Bronchial epithelial cell (primary cell): ENCODE measurements at places on chromosomes 13 and 19. TPM values are rescaled to one million over a fixed set of nuclear protein-coding genes. Genes with fewer than 3 reads are reported as not detected.
A peak's percentile ranks its signal among the peaks of the same experiment; 100 is the strongest.

Gene NFIX
- total RNA-seq: 5.4 and 5.8 TPM in 2 replicates

Gene CRLF1
- 0.26 and 0.64 TPM in 2 replicates for total RNA-seq

Gene ZNF443
- 2.4 and 3.4 TPM in 2 replicates for total RNA-seq

Gene ZNF536
- not detected in 2 replicates for total RNA-seq

Gene SLC25A41
- not detected in 2 replicates for total RNA-seq

Gene ZNF549
- total RNA-seq: 6.9 and 7.6 TPM in 2 replicates

Gene FCHO1
- 0.26 and 0.90 TPM in 2 replicates for total RNA-seq

Gene IQCN
- under 0.01 TPM in 1 of 2 replicates, not detected in the other for total RNA-seq

Gene WASF3
- total RNA-seq: 4.5 and 5.5 TPM in 2 replicates

- DNase-seq: no peak
Measured at GRCh38 chr13:41533266-41534052, 76.1 kb downstream of the RGCC start.

DNA sequence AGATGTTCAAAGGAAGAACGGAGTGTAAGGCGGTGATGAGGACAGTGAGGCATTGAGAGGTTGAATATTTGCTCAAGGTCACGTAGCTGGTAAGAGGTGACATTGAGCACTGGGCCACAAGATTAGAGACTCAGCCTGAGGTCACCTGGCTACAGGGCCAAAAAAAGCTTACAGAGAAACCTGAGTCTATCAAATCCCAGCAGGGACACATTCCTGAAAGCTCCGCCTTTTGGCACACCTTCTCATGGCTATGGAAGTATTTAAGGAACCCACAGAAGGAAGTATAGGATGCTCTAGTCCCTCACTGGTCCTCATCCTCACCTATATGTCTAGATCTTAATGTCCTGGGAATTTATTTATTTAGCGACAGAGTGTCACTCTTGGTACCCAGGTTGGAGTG, 17.4 kb downstream of the ZNF586 start:
- DNase-seq: no peak

DNA sequence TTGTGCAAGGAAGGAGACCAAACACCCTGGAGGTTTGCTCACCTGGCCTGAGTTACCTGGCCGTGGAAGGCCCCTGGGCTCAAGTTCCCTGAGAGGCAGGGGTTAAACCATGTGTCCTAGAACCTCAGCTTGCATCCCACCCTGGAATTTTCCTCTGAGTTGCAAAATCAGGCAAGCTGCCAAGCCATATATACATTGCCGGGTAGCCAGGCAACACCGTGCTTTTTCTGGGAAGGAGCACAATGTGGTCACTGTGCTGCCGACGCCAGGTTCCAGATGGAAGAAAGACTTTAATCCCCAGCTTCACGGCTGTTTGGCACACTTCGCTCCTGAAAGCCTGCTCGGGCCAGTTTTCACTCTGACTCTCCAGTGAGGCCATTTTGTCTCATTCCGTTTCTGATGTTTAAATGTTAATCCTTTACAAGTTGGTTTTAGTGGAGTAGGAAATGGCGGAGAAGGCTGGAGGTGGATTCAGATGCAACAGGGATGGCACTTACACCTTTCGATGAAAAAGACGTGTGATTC, 60.1 kb upstream of the PEG3 start:
- no peak for DNase-seq

DNA sequence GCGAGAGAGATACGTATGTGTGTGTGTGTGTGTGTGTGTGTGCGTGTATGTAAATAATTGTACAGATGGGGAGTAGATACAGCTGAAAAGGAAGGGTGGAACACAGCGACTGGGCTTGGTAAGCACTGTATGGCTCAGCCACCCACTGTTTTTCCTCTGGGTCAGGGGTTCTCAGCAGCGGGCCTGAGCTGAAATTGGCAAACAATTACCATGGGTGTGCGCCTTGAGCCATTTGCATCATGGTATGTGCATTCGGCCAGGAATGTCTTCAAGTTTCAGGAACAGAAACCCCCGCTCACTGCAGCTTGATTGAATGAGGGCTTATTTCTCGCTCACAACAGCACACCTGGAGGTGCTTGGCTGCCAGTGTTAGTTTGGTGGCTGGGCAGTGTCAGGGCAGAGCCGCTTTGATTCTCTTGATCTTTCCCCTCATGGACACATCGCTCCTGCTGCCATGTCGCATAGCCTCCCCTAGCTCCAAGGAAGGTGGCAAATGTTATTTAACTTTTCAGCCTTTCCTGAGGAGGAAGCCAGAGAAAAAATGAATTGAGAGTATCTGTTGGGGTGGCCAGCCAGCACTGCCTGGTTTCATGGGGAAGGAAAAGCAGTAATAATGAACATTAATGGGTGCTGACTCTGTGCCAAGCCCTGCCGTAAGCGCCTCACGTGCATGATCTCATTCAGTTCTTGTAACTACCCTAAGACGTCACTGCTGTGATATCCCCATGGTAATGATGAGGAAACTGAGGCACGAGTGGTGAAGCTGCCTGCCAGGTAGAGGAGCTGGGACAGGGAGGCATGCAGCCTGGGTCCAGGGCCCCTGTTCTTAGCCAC, 126.9 kb downstream of the SIPA1L3 start:
- DNase-seq: no peak

DNA sequence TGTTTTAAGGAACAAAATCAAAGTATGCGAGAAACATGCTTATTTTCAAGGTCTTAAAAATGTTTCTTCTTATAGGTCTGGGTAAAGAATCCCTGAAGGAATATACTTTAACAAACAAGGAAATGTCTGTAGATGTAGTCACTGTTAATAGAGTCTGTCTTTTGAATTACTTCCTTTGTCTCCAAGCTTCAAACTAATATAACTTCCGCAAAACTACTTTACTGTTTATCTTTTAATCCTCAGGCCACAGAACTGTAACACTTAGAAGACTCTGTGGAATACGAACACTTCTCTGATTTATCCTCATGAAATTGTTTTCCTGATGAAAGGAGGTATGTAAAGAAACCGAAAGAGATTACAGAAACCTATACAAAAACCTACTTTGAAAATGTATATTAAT, 316.0 kb downstream of the PCDH9 start:
- no peak for DNase-seq

DNA sequence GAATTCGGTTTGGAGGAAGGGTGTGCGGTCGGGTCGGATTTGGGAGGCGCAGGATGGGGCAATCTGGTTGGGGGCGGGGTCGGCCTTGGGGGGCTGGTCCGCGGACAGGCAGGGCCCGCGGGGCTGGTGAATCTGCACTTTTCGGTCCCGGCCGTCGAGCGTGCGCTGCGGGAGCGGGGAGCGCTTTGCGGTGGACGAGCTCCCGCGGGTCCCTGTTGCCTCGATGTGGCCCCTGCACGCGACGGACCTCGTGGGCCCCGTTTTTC, 11.9 kb downstream of the PEAK3 start:
- no peak for DNase-seq

DNA sequence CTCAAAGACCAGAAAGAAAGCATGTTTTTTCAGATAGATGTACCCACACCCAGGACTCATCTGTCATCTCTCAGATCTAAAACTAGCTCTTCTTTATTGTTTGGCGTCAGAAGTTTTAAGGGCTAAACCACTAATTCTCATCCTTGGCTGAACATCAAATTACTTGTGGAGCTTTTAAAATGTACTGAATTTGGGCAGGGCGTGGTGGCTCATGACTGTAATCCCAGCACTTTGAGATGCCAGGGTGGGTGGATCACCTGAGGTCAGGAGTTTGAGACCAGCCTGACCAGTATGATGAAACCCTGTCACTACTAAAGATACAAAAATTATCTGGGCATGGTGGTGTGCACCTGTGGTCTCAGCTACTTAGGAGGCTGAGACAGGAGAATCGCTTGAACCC, 47.4 kb downstream of the RCBTB2 start:
- DNase-seq: no peak

GRCh38 chr19:41356984-41357739, 3.4 kb upstream of the TGFB1 start:
- no peak for DNase-seq

DNA sequence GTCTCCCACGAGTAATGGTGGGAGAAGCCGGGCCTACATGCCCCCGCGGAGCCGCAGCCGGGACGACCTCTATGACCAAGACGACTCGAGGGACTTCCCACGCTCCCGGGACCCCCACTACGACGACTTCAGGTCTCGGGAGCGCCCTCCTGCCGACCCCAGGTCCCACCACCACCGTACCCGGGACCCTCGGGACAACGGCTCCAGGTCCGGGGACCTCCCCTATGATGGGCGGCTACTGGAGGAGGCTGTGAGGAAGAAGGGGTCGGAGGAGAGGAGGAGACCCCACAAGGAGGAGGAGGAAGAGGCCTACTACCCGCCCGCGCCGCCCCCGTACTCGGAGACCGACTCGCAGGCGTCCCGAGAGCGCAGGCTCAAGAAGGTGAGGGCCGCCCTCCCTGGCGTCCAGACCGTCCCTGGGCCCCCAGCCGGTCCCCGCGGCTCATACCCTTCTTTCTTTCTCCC, 1.4 kb upstream of the USF2 start:
- no peak for DNase-seq

DNA sequence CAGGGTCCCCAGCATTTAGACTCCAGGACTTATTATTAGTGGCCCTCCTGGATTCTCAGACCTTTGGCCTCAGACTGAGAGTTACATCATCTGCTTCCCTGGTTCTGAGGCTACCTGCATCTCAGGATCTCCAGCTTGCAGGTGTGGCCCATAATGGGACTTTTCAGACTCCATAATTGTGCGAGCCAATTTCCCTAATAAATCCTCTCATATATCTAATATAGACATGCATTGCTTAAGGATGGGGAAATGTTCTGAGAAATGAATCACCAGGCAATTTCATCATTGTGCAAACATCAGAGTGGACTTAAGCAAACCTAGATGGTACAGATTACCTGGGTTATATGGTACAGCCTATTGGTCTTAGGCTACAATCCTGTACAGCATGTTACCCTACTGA, 116.5 kb upstream of the FBXL3 start:
- DNase-seq: peak; percentile 97

DNA sequence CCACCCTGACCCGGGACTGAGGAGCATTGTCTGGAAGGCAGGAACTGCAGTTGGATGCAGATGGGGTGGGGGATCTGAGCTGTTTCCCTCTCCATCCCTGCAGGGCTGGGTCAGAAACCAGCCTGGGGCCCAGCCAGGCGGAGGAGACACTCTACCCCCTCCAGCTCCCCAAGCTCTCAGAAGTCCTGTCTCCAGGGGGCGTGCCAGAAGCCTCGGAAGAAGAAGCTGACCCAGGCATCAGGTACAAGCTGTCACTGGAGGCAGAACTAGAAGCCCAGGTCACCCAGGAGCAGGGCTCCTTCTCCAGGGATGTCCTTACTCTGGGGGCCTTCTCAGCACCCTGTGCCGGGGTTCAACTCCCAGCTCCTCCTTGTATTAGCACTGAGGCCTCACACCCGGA, 15.5 kb downstream of the SIX5 start:
- no peak for DNase-seq

GRCh38 chr19:6677883-6678689, 8.1 kb upstream of the TNFSF14 start:
- no peak for DNase-seq

- no peak for DNase-seq
Measured at GRCh38 chr13:25657157-25657556, 285.4 kb downstream of the ATP8A2 start.
